ENCODE measurements at places on chromosomes 4 and X.

- no peak for DNase-seq
Measured at GRCh38 chr4:136909626-136910025, 622.7 kb downstream of the PCDH18 start.

GRCh38 chr4:8708401-8709021, 115.9 kb downstream of the CPZ start:
- DNase-seq = peak; percentile 4

DNA sequence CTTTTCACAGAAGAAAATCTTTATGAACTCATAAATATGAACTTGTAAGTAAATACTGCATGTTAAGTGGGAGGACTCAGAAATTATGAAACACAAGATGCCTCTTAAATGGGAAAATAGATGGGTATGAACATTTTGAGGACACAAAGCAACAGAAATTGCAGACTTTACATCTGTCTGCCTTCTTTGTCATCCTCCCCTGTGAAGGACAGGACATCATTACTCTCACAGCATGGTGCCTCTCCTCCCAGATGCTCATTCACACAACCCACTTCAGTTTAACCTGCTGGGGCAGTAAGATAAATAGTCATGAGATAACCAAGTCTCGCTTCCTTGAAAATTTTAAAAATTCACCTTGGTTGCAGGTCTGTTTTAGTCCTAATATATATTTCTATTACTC, 144.5 kb downstream of the APBB2 start:
- no peak for DNase-seq

DNA sequence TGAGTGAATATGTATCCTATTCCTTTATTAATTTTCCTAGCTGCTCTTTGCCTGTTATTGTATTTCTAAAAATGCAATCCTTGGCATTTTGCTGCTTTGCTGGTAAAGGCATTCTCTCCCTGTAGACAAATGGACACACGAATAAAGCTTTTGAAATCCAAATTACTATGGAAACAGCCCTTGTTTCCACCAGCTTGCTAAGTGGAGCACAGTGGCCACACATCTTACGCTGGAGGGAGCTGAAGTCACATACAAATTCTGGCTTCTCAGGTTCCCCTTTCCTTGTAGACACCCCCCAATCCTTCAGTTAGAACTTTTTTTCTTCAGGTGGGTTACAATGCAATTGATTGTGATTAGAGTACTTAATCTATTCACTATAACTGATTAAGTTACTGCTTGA, 66.2 kb downstream of the AGA start:
- DNase-seq = no peak

DNA sequence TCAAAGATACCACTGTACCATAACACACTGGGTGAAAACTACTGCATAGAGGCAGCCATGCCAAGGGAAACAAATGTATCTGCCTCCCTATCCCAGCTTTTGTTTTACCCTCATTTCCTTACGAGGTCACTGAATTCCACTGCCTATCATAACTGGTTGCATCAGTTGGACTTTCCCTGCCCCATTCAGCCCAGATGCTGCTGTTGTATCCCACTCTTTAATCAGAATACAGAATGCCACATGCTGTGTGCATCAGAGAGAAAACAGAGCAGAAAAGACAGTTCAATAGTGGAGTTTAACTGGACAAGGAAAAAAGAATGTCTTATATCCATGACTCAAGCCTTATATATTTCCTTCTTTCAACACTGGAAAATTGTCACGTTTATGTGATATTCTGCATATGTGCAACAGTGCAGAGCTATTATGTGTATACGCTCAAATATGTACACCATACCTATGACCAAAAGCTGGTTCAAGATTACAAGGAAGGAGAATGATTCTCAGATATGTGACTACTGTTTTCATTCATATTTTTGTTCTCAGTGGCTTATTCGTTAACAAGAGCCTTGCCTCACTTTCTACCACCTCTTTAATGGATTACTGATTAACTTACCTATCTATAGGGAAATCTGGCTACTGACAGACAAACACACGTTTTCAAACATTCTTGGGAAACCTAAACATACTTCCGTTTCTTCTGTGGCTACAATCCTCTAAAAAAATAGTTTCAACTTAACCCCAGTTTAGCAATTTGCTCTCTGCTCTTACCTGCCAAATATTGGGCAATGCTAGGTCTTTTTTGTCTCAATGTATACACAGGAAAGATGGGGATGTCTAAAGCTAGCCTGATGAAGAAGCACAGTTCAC, 378.9 kb downstream of the SMARCA1 start:
- DNase-seq = no peak

- no peak for DNase-seq
Measured at GRCh38 chr4:74414149-74414809, 30.7 kb upstream of the AREG start.

GRCh38 chr4:92514627-92515026, 210.9 kb downstream of the GRID2 start:
- DNase-seq = no peak

DNA sequence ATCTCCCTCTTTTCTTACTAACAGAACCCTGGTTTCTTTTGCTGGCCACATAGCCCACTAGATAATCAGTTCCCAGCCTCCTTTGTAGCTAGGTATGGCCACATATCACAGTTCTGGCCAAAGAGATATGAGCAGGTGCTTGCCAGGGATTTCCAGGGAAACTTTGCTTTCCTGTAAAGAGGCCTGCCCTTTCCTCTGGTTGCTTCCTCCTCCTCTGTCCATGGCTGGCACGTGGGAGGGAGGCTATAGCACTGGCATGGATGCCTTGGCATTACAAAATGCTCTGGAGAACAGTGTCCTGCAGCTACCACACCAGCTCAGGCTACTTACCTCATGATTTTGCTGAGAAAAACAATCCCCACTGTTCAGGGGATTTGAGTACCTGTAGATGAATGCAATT, 27.5 kb downstream of the RAB33B start:
- DNase-seq = no peak

DNA sequence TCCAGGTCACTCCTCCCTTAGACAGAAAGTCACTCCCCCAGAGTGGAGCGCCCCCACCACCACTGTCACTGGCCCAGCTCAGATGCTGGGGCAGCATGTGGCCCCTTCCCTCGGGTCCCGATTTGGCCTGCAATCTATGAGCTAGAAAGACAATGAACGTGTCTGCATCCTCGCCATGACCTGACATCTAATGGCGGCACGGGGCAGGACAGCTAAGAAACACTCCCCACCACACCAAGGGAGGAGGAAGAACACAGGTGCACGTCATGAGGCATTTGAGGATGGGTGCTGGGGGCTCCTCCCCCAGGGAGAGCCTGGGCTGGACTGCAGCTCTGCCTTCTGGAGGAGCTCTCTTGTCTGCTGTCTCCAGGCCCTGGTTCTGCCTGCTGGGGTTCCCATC, 8.7 kb downstream of the RNF212 start:
- no peak for DNase-seq

- no peak for DNase-seq
Measured at GRCh38 chrX:130758072-130758471, 144.9 kb downstream of the ENOX2 start.

- DNase-seq = no peak
Measured at GRCh38 chrX:150566734-150567182, 1.7 kb upstream of the MTM1 start.

- no peak for DNase-seq
Measured at GRCh38 chrX:31459361-31459760, 387.5 kb upstream of the FTHL17 start.

DNA sequence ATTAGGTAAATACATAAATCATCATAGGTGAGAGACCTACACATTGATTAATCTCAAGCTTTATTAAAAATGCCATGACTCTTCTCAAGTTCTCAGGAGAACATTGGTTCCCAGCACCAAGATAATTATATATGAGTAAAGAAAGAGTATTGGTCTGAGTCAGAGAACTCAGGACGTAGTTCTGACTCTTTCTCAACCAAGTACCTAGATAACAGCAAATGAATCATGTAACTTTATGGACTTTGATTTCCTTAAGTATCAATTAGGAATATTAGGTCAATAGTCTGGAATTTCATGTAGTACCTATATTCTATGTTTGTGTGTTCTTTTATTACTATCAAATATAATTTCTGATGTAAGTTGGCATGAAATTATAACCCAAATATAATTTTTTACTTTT, 409.9 kb downstream of the GABRG1 start:
- DNase-seq = no peak

All from posterior cingulate gyrus (tissue), 11 donors.